Fibroblast of gingiva (primary cell): ENCODE measurements at places on chromosomes 12 and 14.
A peak's percentile ranks its signal among the peaks of the same experiment; 100 is the strongest.

DNA sequence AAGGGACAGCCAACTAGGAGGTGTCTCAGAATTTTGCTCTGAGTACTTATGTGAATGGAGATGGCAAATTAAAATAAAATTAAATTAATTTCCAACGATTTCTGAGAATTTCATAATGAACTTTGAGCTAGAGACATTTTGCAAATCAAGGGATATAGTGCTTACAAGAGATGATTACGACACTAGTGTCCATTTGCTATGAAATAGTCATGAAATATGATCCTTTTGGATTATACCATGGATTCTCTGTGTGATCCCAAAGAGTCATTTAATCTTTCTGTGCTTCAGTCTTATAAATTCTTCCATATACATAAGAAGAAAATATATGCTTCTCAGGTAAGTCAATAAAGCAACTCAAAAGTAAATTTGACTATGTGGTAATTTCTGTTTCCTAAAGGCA lies 240.6 kb downstream of the SLC25A21 start:
- DNase-seq: peak; percentile 57

DNA sequence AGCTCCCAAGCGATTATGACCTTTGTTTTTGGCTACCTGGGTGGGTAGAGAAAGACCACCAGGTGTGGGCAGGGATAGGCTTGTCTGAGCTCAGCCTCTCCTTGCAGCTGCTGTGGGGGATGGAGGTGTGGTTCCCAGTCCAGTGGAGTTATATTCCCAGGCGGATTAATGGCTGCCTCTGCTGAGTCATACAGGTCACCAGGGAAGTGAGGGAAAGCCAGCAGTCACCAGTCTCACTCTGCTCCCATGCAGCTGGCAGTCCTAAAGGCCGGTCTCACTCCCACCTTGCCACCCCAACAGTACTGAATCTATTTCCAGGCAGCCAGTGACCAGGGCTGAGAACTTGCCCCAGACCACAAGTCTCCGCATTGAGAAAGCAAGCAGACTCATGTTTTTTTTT lies 399.2 kb downstream of the VRK1 start:
- no peak for DNase-seq

DNA sequence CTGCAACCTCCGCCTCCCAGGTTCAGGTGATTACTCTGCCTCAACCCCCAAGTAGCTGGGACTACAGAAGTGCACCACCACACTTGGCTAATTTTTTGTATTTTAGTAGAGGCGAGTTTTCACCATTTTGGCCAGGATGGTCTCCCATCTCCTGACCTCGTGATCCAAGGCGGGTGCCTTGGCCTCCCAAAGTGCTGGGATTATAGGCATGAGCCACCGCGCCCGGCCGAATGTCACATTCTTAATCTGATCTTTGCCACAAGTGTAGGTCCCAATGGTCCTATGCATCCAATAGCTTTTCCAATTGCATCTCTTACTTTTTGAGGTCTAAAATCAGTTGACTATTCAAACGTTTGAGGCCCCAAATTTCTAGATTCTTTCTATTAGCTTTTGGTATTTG lies 676.0 kb downstream of the SLC16A7 start:
- no peak for DNase-seq

GRCh38 chr12:80282761-80283160 lies 161.3 kb upstream of the PTPRQ start:
- peak; percentile 37 for DNase-seq

- no peak for DNase-seq
These were observed 15.4 kb downstream of the RASAL1 start for GRCh38 chr12:113119980-113120669.

- no peak for DNase-seq
These were observed 76.3 kb upstream of the LMNTD1 start for GRCh38 chr12:25629341-25629740.

DNA sequence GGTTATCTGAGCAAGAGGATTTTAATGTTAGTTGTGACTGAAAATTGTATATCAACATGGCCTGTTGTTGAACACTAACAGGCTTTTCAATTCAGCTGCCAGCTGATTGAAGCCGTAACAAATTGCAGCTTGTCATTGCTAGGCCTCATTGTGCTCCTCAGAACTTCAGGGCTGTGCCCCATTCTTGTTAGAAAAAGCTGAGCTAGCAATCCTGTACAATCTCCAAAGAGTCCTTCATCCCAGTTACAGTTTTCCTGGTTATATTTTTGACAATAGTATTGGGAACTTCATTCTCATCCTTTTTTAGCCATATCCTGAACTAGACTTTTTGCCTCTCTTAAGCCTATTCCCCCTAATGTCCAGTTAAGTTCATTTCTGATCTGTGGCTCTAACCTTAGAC lies 564.1 kb upstream of the ATXN7L3B start:
- no peak for DNase-seq

GRCh38 chr12:43127886-43128549 lies 424.0 kb downstream of the ADAMTS20 start:
- no peak for DNase-seq

DNA sequence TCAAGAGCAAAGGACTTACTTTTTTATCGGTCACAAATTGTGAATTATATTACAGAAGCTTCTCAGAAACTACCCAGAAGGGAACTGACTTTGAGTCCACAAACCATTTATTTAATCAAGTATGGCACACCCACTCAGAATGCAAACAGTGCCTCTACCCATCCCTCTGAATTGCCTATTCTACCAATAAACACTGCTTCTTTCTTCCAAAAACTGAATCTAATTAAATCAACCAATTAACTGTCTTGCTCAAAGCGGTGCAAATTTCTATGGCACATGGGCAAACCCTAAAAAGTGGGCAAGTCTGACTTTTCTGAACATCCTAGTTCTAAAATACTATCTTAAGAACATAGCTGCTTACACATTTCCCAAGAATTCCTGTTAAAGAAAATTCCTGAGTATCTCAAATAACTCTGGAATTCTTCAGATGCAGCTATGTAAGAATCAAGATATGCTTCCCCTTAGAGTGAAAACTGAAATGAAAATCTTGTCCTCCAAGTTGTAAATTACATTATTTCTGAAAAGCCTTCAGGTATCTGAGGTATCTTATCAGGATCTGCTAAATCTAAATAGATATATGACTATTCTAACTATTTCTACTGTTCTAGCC lies 4.3 kb downstream of the SPTLC2 start:
- no peak for DNase-seq

GRCh38 chr12:51985154-51985835 lies 21.5 kb upstream of the TAMALIN start:
- DNase-seq: no peak

- peak; percentile 22 for DNase-seq
These were observed 1089.1 kb downstream of the SLC6A15 start for GRCh38 chr12:83823386-83824045.

GRCh38 chr12:111249018-111249370 lies 119.9 kb downstream of the PHETA1 start:
- no peak for DNase-seq

- peak; percentile 52 for DNase-seq
These were observed 39.8 kb upstream of the OVCH1 start for GRCh38 chr12:29537298-29537697.

GRCh38 chr12:108438667-108439066 lies 76.4 kb upstream of the FICD start:
- no peak for DNase-seq

DNA sequence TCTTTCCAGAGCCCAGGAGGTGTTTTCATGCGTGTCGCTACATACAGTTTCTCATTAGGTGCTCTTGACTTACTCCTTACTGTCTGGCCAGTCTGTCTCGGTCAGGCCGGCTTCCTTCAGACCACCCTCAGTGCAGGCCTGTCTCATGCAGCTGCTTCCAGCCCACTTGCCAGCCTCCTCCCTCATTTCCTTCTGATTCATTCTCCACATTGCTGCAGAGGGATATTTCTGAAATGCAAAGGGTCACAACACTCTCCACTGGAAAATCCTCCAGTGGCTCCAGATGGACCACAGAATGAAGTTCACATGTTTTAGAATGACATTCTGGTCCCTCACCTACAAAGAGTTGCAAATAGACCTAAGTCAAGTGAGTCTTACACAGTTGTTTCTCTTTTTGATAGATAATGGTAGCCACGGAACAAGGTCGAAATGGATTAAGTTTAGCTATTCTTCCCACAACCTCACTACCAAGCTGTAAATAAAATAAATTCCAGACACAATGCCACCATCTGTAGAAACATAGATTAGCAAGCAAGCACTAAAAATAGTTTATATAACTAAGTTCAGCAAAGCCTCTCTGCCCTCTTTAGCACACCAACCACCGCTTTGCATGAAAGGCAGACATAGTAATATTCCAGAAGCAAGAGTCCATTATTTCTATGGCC lies 146.9 kb downstream of the ESR2 start:
- no peak for DNase-seq

DNA sequence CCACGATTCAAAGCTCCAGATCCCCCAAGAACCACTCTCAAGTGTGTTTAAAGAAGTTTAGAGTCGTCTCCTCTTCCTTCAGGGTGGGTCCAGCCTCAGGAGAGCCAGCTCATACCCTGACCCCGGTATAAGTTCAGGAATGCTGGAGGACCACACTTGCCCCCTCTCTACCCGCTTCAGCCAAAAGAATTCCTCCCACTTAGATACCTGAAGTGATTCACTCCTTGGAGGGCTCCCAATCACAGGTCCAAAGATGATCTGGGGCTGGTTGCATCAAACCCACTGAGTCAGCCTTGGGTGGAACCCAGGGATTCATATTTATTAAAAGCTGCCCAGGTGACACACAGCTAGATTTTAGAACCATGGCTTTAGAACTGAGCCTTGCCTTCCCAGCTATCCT lies 133.5 kb upstream of the PARP11 start:
- no peak for DNase-seq

GRCh38 chr12:54306925-54307741 lies 6.3 kb upstream of the NFE2 start:
- DNase-seq: no peak

- DNase-seq: no peak
These were observed 105.0 kb upstream of the CPNE8 start for GRCh38 chr12:39010406-39010805.

DNA sequence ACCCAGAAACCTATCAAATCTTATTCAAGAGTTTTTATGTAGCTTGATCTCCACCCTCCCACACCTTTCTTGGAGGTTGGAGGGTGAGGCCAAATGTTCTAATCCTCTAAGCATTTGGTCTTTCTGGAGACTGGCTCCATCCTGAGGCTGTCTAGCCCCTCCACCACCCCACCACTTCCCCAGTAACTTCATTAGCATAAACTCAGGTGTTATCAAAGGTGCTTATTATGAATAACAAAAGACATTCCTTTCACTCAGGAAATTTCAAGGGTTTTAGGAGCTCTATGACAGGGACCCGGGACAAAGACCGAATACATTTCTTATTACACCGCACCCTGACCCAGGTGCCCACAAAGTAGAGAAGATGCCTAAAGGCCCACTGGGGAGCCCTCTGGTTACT lies 2.8 kb upstream of the TMEM229B start:
- DNase-seq: no peak
